Mesothelial cell of epicardium (in vitro differentiated cells): ENCODE measurements at places on chromosomes 16 and 17.

- DNase-seq, result no peak
Observed at GRCh38 chr17:36934692-36935630, 2.3 kb upstream of the LHX1 start.

GRCh38 chr16:19507867-19508266, 14.0 kb downstream of the GDE1 start:
- DNase-seq, result no peak

GRCh38 chr17:9549215-9549614, 26.4 kb downstream of the STX8 start:
- no peak for DNase-seq

GRCh38 chr17:63703029-63703428, 3.1 kb upstream of the LIMD2 start:
- no peak for DNase-seq

DNA sequence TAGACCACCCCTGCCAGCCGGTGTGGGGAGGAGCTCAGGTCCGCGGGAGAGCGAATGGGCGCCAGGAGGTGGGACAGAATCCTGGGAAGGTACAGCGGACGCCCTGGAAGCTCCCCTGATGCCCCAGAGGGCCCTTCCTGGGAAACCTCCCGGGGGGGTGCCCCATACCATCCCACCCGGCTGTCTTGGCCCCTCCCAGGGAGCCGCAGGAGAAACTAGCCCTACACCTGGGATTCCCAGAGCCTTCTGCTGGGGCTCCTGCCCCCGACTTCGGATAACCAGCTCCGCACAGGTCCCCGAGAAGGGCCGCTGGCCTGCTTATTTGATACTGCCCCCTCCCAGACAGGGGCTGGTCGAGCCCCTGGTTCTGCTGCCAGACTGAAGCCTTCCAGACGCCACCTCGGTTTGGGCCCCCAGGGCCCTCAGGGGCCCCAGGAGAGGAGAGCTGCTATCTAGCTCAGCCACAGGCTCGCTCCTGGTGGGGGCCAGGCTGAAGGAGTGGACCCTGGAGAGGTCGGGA, 3.0 kb upstream of the CBX4 start:
- no peak for DNase-seq

- DNase-seq, result no peak
Observed at GRCh38 chr17:38357486-38358123, 6.0 kb downstream of the SOCS7 start.

DNA sequence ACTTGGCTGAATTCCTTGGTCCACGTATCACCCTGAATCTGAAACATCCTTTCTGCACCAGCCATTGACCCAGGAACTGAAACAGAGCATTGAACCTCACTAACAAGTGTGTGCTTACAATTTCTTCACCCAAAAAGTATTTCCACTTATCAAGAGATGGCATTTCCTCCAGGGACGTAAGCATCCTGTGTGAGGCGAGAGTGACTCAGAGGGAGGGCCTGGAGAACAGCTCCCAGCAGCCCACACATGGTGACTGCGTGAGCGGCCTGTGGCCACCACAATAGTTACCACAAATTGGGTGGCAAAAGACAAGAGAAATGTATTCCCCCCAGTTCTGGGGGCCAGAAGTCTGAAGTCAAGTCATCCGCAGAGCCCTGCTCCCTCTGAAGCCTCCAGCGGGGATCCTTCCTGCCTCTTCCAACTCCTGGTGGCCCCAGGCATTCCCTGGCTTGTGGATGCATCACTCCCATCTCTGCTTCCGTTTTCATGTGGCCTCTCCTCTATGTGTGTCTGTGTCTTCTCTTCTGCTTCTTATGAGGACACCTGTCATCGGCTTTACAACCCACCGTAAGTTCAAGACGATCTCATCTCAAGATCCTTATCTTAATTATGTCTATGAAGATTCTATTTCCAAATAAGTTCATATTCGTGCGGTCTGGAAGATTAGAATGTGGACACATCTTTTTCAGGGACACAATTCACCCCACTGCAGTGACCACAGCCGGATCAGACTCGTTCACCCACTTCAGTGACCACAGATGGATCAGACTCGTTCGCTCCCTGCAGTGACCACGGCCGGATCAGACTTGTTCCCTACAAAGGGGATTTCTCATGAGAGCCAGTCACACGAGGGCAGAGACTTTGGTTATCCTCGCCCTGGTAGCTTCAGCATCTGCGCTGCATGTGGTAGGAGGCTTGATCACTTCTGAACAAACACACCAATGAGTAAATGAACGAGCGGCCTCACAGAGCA, 122.6 kb upstream of the FOXF1 start:
- no peak for DNase-seq

DNA sequence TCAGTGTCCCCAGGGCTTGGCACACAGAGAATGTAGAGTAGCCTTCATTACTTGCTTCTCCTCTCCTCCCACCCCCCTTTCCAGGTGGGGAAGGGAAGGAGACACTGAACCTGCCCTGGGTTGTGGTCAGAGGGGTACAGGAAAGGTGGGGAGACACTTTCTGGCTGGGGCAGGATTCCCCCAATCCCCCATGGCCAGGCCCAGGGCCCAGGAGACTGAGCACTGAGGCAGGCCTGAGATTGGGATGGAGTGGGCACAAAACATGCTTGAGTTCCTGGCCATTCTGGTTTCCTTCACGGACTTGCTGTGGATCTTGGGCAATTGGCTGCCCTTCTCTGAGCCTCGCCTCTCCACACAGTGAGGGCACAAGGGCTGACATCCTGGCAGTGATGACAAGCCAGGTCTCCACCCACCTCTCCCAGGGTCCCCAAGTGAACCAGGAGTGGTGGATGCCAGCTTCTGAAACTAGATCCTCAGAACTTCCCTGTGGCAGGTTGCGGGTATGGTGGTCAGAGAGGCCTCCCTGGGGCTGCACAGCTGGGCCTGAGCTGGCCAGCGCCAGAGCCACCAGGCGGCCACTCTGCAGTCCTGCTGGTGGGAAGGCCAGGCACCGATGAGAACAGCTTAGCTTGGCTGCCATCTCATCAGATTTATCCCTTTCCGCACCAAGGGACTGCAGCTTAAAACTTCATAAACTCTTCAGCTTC, 9.3 kb downstream of the ZNF629 start:
- DNase-seq, result no peak

DNA sequence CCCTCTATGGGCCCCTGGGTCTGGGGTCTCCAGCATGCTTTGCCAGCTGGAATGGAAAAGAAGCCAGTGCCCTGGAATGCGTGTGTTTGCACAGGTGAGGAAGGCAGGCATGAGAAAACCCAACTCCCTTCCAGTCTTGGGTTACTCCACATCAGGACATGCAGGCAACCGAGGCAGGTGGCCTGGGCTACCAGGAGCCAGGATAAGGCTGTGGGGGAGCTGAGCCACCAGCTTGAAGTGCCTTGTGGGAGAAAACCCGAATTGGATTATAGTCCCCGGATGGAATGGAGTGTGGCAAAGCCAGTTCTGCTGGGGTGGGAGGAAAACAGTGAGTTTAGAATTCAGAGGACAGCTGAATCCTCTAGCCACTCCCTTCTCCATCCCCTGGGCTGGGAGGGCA, 7.2 kb downstream of the SRCIN1 start:
- no peak for DNase-seq

DNA sequence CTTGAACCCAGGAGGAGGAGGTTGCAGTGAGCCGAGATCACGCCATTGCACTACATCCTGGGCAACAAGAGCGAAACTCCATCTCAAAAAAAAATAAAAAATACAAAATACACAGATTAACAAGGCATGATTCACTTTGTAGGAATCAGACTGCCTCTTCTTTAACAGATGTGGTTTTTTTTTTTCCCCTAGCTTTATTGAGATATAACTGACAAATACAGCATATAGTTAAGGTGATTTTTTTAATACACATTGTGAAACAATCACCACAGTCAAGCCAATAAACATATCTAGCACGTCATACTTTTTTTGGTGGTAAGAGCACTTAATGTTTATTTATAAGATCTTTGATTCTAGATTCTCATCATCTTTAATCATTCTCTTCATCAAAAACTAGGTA, 87.8 kb downstream of the SPAG9 start:
- DNase-seq, result no peak

DNA sequence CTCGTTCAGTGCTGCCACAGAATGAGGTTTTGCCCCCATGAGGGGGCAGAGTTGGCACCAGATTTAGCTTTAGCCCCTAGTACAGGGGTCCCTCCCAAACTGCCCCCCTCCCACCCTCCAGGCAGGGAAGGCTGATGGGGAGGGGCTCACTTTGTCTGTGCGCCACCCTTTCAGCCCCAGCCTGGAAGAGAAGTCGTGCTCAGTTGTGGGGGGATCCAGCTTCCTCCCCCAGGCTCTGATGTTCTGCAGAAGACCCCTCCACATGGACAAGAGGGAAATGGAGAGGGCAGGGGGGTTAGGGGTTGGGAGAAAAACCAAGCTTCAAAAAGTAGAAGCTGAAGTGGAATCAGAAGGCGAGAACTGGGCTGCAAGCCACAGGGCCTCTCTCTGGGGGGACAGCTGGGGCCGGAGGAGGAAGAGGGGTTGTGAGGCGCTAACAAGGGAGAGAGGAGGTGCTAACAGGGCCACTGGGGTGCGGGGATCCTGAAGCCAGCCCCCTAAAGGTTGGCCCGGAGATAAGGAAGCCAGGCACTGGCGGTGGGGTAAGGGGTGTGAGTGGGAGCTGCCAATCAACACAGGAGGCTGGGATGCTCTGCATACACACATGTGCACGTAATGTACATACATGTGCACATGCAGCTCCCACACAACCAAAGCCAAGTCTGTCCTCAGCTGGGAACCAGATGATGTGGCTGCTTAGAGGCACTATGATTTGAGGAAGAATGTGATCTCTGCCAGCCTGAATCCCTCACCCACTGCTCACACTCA, 7.0 kb upstream of the TMEM92 start:
- no peak for DNase-seq

GRCh38 chr16:62035115-62036092, 834 bp downstream of the CDH8 start:
- DNase-seq, result no peak

DNA sequence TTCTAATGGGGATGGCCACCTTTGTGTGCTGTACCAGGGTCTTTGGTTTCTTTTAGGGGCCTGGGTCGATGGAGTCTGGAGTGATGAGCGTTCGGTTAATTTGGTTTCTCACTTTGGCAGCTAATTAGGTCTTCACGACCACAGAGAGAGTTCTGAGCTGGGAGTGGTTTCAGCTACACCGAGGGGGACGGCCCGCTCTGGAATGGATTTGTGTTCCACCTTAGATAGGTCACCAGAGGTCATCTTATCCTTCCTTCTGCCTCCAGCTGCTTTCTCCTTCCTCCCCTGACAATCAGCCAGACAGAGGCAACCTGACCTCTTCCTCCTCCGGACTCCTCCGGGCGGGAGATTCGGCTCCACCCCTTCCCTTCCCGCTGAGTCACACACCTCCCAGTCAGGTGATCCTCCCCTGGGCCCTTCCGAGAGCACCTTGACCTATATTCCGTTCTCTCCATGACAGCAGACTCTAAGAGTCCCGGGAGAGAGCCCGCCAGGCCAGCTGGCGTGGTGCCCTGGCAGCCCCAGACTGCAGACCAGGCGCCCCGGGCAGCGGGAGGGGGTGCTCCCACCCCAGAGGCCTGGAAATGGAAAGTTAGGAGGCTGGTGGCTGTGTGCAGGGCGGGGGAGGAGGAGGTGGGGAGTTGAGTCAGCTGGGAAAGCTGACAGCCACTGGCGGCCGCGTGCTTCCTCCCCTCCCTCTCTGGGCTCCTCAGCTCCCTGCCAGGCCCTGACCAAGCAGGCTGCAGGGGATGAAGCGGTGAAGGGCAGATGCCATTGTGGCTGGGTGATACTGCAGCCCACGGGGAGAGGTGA, 44.7 kb downstream of the CHD9 start:
- peak; percentile 69 for DNase-seq

DNA sequence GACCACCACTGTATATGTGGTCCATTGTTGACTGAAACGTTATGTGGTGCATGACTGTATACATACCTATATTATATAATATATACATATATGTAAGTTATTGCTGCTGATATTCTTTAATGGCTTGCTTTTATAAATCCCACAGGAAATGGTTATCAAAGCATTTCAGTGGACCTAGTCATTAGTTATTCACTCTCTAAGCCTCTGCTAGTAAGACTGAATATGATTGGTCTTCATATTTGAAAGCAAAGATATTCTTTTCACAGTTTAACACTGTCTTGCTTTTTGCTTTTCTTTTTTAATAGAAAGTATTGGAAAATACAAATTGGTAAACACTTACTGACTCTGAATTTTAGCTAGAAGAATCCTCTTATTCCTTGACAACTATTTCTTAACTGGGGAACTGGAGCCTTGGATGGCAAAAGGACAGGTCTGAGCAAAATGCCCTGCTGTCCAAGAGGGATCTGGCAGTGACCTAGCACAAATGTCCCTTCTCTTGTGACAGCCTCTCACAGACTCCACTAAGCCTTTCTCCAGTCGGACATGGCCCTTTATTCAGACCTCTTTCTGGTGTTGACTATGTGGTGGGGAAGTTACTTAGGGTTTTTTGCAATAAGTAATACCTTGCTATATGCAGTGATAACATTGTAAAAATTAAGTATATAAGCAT, 14.7 kb upstream of the MYH2 start:
- no peak for DNase-seq

- DNase-seq, result no peak
Observed at GRCh38 chr16:64964126-64964540, 157.7 kb downstream of the CDH11 start.

- DNase-seq, result no peak
Observed at GRCh38 chr17:3911271-3912053, 4.8 kb downstream of the P2RX1 start.

DNA sequence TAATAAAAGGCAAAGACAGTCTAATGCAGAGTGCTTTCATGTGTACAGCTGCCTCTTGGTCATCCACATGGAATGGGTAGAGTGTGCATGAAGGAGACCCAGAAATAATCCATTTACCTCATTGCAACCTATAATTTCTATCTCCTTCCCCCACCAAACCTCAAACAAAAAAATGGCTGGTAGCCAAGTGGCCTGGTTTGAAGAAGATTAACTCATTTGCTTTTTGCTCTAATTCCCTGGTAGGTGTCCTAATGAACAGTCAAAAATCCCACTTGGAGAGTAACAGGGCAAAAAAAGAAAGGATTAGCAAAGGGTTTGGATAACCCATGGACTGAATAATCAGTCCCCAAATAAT, 13.0 kb upstream of the LYRM9 start:
- DNase-seq, result no peak

DNA sequence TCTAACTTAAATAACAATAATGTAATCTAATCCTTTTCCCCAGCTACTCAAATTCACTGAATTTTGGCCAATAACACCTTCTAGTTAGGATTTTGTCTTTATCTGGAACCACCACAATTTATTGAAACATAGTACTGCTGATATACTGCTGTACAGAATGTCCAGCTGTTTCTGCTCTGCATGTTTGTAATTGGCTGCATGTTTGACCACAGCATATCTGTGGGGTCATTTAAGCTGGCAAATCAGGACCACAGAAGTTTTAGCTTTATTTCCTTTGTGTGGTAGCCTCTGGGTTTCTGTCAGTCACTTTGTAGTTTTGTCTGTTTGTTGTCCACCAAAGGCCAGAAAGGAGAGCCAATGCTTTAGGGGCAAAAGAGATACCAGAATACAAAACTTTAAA, 22.2 kb upstream of the RAB11FIP4 start:
- DNase-seq, result no peak

- DNase-seq, result no peak
Observed at GRCh38 chr16:87541147-87541871, 48.5 kb upstream of the ZCCHC14 start.

- DNase-seq, result no peak
Observed at GRCh38 chr17:59361916-59362810, 30.7 kb downstream of the YPEL2 start.
